ENCODE measurements at places on chromosomes 13 and 19. TPM values are rescaled to one million over a fixed set of nuclear protein-coding genes. Genes with fewer than 3 reads are reported as not detected.

DNA sequence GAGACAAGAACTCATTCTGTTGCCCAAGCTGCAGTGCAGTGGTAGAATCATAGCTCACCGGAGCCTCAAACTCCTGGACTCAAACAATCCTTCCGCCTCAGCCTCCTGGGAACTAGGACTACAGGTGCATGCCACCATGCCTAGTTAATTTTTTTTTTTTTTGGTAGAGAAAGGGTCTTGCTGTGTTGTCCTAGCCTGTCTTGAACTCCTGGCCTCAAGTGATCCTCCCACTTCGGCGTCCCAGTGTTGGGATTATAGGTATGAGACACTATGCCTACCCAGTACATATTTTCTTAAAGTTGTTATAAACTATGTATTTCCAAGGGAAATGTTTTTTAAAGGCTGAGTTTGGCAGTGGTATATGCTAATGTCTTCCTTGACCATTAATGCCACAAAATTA lies 412.6 kb downstream of the KLF12 start:
- H3K4me3 ChIP-seq, result no peak overlapping the region
- no peak overlapping the region for H3K27ac ChIP-seq
- DNase-seq, result no peak
- peaks cover 43% of the 10 kb centered on the region for H3K4me1 ChIP-seq
- H3K27me3 ChIP-seq, result no peaks in the 10 kb centered on the region

GRCh38 chr19:34974646-34975045 lies 10.6 kb upstream of the ZNF792 start:
- no peak for DNase-seq
- H3K4me3 ChIP-seq, result no peak overlapping the region
- peaks cover 9% of the 10 kb centered on the region for H3K36me3 ChIP-seq
- peaks cover 13% of the 10 kb centered on the region for H3K27me3 ChIP-seq
- H3K27ac ChIP-seq, result no peak overlapping the region
- peaks cover 14% of the 10 kb centered on the region for H3K4me1 ChIP-seq

DNA sequence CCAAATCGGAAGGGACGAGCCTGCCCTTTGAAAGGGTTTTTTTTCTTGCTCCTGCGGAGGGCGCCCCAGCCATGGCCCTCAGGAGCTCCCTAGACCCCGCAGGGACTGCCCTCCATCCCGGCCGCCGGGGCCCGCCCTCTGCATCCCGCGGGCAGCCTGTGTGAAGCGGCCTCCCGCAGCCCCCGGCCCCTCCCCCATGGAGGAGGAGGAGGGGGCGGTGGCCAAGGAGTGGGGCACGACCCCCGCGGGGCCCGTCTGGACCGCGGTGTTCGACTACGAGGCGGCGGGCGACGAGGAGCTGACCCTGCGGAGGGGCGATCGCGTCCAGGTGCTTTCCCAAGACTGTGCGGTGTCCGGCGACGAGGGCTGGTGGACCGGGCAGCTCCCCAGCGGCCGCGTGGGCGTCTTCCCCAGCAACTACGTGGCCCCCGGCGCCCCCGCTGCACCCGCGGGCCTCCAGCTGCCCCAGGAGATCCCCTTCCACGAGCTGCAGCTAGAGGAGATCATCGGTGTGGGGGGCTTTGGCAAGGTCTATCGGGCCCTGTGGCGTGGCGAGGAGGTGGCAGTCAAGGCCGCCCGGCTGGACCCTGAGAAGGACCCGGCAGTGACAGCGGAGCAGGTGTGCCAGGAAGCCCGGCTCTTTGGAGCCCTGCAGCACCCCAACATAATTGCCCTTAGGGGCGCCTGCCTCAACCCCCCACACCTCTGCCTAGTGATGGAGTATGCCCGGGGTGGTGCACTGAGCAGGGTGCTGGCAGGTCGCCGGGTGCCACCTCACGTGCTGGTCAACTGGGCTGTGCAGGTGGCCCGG lies 815 bp downstream of the MAP3K10 start:
- H3K36me3 ChIP-seq, result peaks cover 5% of the 10 kb centered on the region
- H3K27ac ChIP-seq, result no peak overlapping the region
- peaks cover 41% of the 10 kb centered on the region for H3K4me1 ChIP-seq
- H3K27me3 ChIP-seq, result no peaks in the 10 kb centered on the region
- DNase-seq, result no peak

GRCh38 chr19:17389957-17390664 lies 3.9 kb downstream of the CCDC194 start:
- no peaks in the 10 kb centered on the region for H3K36me3 ChIP-seq
- H3K27me3 ChIP-seq, result peaks cover 11% of the 10 kb centered on the region
- H3K4me3 ChIP-seq, result peak overlapping the region; percentile 88
- H3K4me1 ChIP-seq, result peaks cover 7% of the 10 kb centered on the region

GRCh38 chr13:106087201-106087600 lies 448.3 kb downstream of the EFNB2 start:
- H3K36me3 ChIP-seq, result no peaks in the 10 kb centered on the region
- peaks cover 2% of the 10 kb centered on the region for H3K27me3 ChIP-seq

Gene OR7D2
- not detected for total RNA-seq

Gene CTXN1
- total RNA-seq, result 13.6 TPM

DNA sequence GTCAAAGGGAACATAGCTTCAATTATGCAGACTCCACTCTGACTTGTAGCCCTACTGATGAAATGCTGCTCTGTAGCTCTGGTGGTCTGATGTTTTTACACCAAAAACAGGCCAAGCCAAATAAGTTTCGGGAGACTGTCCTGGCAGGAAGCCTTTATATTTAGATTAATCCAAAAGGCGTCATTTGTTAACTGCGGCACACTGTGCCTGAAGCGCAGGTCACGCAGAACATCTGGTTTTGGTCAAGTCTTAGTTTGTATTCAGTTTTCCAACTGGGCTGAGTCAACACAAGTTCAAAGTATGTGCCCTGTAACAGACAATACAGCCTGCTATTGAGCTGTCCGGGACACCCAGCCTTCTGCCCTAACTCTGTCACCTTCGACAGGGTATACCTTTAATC lies 154.6 kb upstream of the IPO5 start:
- peaks cover 9% of the 10 kb centered on the region for H3K4me1 ChIP-seq
- H3K27ac ChIP-seq, result no peak overlapping the region
- H3K36me3 ChIP-seq, result no peaks in the 10 kb centered on the region
- H3K4me3 ChIP-seq, result no peak overlapping the region
- peak; percentile 4 for DNase-seq
- peaks cover 4% of the 10 kb centered on the region for H3K27me3 ChIP-seq

GRCh38 chr19:4352701-4353121 lies 9.3 kb downstream of the MPND start:
- peak; percentile 56 for DNase-seq
- H3K4me3 ChIP-seq, result no peak overlapping the region
- peak overlapping the region; percentile 31 for H3K27ac ChIP-seq
- no peaks in the 10 kb centered on the region for H3K4me1 ChIP-seq
- peaks cover 3% of the 10 kb centered on the region for H3K27me3 ChIP-seq

Gene ZNF100
- 2.4 TPM for total RNA-seq

- H3K4me3 ChIP-seq, result no peak overlapping the region
- H3K4me1 ChIP-seq, result peaks cover 12% of the 10 kb centered on the region
- H3K27me3 ChIP-seq, result no peaks in the 10 kb centered on the region
- no peaks in the 10 kb centered on the region for H3K36me3 ChIP-seq
These were observed 8.4 kb downstream of the CSNK1A1L start for GRCh38 chr13:37097076-37097475.

DNA sequence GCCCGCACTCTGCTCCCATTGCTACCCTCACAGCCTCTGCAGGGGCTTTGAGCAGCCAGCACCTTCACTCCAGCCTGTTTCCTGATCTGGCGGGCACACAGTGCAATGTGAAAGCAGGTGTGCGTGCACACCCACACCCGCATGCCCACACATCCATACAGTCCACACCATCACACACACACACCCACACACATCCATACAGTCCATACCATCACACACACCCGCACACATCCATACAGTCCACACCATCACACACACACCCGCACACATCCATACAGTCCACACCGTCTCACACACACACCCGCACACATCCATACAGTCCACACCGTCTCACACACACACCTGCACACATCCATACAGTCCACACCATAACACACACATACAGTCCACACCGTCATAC lies 28.0 kb downstream of the PIAS4 start:
- 0 out of 2 replicates have a peak, but pooled peaks cover 7% of the 10 kb centered on the region for H3K36me3 ChIP-seq
- H3K4me1 ChIP-seq, result no peaks in the 10 kb centered on the region
- H3K27me3 ChIP-seq, result peaks cover 9% of the 10 kb centered on the region
- no peak overlapping the region for H3K27ac ChIP-seq
- DNase-seq, result no peak

DNA sequence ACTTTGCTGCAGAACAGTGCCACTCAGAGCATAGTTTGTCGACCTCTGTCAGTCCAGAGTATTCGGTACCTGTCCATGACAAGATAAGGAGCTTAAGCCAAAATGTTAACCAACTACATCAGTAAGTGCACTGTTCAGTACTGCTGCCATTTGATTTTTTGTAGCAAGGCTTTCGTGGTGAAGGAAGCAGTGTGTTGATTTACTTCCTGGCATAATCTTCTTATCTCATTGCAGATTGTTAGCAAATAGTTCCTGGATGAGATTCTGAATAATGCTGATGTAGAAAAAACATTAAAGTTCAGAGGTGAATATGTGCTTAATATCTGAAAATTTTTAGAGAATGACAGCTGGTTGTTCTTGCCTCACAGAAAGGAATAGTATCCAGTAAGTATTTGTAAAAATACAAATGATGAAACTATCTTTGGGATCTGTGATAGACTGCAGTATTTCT lies 85.7 kb downstream of the LRRC63 start:
- H3K4me1 ChIP-seq, result peaks cover 41% of the 10 kb centered on the region
- peak; percentile 6 for DNase-seq
- no peaks in the 10 kb centered on the region for H3K36me3 ChIP-seq
- H3K27ac ChIP-seq, result peak overlapping the region; percentile 85
- peak overlapping the region; percentile 60 for H3K4me3 ChIP-seq

GRCh38 chr13:110421061-110421460 lies 114.0 kb downstream of the COL4A2 start:
- no peak for DNase-seq
- no peak overlapping the region for H3K4me3 ChIP-seq
- H3K36me3 ChIP-seq, result peaks cover 37% of the 10 kb centered on the region
- peak overlapping the region; percentile 29 for H3K27ac ChIP-seq
- peaks cover 2% of the 10 kb centered on the region for H3K27me3 ChIP-seq
- H3K4me1 ChIP-seq, result peaks cover 60% of the 10 kb centered on the region

DNA sequence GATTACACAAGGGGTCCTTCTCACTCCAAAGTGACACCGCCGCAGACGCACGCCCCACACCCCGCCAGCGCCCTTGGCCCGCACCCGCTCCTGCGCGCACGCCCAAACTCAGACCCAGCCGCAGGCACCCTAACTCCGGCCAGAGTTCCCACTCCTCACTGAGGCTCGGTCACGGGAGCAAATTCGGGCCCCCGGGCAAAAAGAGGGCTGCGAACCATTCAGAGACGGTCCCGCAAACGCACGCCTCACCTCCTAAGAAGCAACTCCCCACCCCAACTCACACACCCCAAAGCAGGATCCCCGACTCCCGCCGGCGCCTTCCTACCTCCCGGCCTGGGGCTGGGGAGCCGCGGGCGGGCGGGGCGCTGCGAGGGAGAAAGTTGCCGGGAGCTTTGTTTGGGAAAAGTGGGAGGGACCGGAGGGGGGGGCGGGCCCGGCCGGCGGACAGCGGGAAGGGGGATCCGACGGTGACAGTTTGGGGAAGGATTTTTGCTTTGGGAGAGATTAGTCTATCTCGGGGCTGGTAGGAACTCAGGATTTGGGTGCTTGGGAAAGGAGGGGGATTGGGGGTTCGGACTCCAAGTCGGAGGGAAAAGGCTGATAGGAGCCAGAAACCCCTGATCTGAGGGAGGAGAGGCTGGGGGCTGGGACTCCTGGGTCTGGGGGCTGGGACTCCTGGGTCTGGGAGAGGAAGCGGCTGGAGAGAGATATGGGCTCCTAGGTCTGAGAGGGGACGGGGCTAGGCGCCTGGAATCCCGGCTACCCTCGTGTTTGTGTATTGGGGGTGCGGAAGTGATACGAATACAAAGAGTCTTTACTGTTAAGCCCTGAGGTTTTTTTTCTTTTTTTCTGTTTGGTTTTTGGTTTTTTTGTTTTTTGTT lies at the start of gene TEAD2:
TSS of gene TEAD2 (minus strand) at position 369 of the 881 bp plus-strand sequence. CDS start 2,341 bp downstream, outside the sequence.
- DNase-seq, result peak; percentile 18
- no peak within 1 kb of the TSS for H3K27ac ChIP-seq
- peaks cover 18% of the 10 kb centered on the region for H3K4me1 ChIP-seq
- H3K27me3 ChIP-seq, result peaks cover 7% of the 10 kb centered on the region

- peaks cover 22% of the 10 kb centered on the region for H3K4me1 ChIP-seq
- no peak overlapping the region for H3K4me3 ChIP-seq
- DNase-seq, result no peak
These were observed 39.5 kb upstream of the GRTP1 start for GRCh38 chr13:113403255-113404104.

Gene ZSCAN4
- not detected for total RNA-seq

DNA sequence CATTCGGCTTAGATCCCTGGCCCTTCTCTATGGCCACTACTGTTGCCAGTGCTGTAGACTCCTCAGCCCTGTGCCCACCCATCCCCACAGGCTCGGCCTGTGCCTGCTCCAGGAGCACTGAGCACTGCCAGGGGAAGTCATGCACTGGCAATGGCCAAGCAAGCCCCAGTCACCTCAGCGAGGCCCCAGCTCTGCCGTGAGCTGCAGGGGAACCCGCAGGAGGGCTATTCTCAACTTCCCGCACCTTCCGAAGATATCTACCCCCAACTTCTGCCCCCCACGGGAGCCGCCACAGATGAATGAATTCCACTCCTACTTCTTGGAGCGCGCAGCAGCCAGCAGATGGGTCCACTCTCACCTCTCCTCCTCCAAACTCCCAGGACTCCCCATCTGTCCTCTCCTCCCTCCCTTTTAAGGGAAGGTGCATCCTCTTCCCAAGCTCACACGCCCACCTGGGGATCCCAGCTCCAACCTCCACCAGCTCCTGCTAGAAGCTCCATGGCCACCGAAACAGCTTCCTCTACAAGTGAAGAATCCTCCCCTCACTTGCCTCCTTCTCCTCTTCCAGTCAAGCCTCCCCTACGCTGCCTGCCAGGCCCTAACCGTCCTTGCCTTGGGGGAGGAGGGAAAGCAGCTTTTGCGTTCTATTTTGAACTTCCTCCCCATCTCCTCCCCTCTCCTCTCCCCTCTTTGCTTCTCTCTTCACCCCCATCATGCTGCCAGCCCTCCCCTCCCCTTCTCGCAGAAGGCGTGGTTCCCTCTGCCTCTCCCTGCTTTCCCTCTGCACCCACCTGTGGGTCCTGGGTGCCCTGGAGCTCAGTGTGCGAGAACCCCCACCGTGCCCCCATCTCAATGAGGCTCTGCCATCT lies 52.2 kb downstream of the PEPD start:
- H3K27me3 ChIP-seq, result peaks cover 1% of the 10 kb centered on the region
- no peak for DNase-seq
- no peak overlapping the region for H3K4me3 ChIP-seq

- H3K27ac ChIP-seq, result no peak overlapping the region
- H3K27me3 ChIP-seq, result no peaks in the 10 kb centered on the region
- no peak overlapping the region for H3K4me3 ChIP-seq
- H3K4me1 ChIP-seq, result no peaks in the 10 kb centered on the region
- no peak for DNase-seq
- H3K36me3 ChIP-seq, result no peaks in the 10 kb centered on the region
These were observed 28.0 kb downstream of the FRY start for GRCh38 chr13:32059511-32059984.

All from HFFc6 (cell line).